ENCODE measurements at places on chromosomes 12 and 14.

GRCh38 chr14:87059060-87059839 is 933.7 kb downstream of the GALC start:
- no peaks in the 10 kb centered on the region for H3K27me3 ChIP-seq
- H3K27ac ChIP-seq = no peak overlapping the region
- no peak overlapping the region for H3K4me3 ChIP-seq

- H3K27ac ChIP-seq = no peak overlapping the region
- no peak for DNase-seq
- H3K4me1 ChIP-seq = peaks cover 11% of the 10 kb centered on the region
- H3K4me3 ChIP-seq = no peak overlapping the region
- H3K36me3 ChIP-seq = peaks cover 57% of the 10 kb centered on the region
- H3K27me3 ChIP-seq = no peaks in the 10 kb centered on the region
Observed at GRCh38 chr12:121915841-121916321, 2.5 kb upstream of the CFAP251 start.

DNA sequence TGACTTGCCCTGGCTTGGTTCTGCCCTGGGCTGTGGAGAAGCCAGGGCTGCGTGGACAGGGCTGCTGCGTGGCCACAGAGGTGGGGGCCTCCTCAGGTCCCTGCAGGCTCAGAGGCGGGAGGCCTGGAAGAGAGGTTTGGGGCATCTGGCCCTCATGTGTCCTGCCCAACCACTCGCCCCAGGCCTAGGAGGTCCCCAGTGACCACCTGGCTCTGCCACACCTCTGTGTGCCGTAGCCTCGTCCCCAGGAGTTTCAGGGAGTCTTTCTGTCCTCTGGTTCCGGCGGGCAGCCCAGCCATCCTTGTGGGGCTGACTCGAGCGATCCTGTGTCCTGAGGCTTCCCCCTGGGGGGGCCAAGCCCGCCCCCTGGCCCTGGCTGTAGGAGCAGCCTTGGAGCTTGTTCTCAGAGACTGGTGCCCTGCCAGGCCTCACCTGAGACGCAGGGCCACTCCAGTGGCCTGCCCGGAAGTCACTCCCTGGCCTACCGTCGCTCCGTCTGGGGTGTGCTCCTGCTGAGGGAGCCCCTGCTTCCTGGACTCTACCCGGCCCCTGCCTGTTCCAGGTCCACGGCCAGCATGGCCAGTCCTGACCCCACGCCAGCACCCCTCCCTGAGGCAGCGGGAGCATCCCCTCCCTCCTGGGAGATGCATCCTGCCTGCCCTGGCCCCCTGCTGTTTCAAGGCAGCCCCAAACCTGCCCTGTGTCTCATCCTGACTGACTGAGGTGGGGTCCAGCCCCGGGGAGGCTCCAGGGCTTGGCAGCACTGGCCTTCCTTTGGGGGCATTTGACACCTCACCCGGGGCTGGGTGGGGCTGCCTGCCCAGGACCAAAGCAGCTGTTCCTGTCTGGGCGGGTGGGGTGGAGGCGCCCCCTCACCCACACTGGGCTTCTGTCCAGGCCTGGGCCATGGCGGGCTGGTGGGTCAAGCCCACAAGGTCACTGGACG is 13.9 kb downstream of the ASPG start:
- no peak overlapping the region for H3K27ac ChIP-seq
- no peak for DNase-seq

DNA sequence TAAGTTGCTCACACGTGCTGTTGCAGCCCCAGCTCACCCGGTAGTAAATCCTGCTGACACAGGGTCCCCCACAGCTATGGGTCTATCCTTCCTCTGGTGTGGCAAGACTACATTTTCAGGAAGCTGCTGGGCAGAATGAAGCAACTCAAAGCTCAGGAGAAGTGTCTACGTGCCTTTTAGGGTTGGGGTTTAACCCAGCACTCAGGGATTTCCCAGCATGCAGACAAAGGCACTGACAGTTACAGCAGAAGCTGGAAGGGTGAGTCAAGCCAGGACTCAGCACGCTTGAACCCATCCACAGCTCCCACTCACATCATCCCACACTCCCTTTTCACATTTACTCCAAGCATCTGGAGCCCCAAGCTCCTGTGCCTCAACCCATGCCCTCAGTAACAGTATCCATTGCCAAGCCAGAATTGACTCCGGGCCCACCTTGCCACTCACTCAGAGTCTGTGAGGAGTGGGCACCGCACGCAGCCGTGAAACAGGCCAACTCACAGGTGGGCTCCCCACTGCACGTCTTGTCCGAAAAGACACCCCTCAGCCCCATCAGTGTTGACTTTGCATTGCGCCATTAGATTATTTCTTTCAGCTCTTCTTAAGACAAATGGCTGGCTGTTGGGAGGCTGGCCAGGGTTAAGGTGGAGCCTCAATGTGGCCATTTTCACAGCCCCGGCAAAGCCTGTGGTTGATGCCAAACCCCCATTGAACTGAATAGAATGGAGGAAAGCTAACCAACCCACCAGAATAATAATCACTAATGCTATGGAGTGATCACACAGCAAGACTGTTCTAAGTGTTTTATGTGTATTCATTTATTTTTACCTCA is 59.6 kb downstream of the ZFP36L1 start:
- DNase-seq = peak; percentile 96
- H3K27me3 ChIP-seq = peaks cover 34% of the 10 kb centered on the region
- peaks cover 55% of the 10 kb centered on the region for H3K4me1 ChIP-seq
- H3K4me3 ChIP-seq = no peak overlapping the region
- peak overlapping the region; percentile 97 for H3K27ac ChIP-seq
